Airway epithelial cell (primary cell): ENCODE measurements at places on chromosomes 11 and 22. TPM values are rescaled to one million over a fixed set of nuclear protein-coding genes. Genes with fewer than 3 reads are reported as not detected.

The APOC3 gene
- not detected in 2 replicates for total RNA-seq

The LMNTD2 gene
- 0.56 and 1.7 TPM in 2 replicates for total RNA-seq

The UCP3 gene
- not detected in 2 replicates for total RNA-seq

The THY1 gene
- 9.2 and 11.4 TPM in 2 replicates for total RNA-seq

The PTGDR2 gene
- 0.07 TPM in 1 of 2 replicates, not detected in the other for total RNA-seq

The MISFA gene
- total RNA-seq = 0.42 and 0.85 TPM in 2 replicates

The LGR4 gene
- 41.8 and 45.8 TPM in 2 replicates for total RNA-seq

The NLRP14 gene
- total RNA-seq = 0.07 TPM in 1 of 2 replicates, not detected in the other

The INSC gene
- total RNA-seq = 0.92 TPM in 1 of 2 replicates, not detected in the other

The SCUBE1 gene
- not detected in 2 replicates for total RNA-seq

The FOXRED1 gene
- total RNA-seq = 16.1 and 31.8 TPM in 2 replicates

The SLC35E4 gene
- 9.7 and 10.2 TPM in 2 replicates for total RNA-seq

The FGF4 gene
- total RNA-seq = not detected in 2 replicates

The OR10A2 gene
- not detected in 2 replicates for total RNA-seq

The SERPING1 gene
- total RNA-seq = 0.42 and 1.1 TPM in 2 replicates

The DMC1 gene
- 1.6 and 24.8 TPM in 2 replicates for total RNA-seq

The OR51G2 gene
- total RNA-seq = not detected in 2 replicates

The FBLN1 gene
- 46.7 and 49.7 TPM in 2 replicates for total RNA-seq

The ZBED5 gene
- total RNA-seq = 28.1 and 34.6 TPM in 2 replicates

The CTSC gene
- 373 and 451 TPM in 2 replicates for total RNA-seq

The TEX54 gene
- total RNA-seq = not detected in 2 replicates

The UBE4A gene
- 22.4 and 32.5 TPM in 2 replicates for total RNA-seq

The LMF2 gene
- total RNA-seq = 46.5 and 55.9 TPM in 2 replicates

The CCDC89 gene
- total RNA-seq = not detected in 2 replicates

The ATXN10 gene
- total RNA-seq = 81.1 and 102 TPM in 2 replicates

The TBX10 gene
- not detected in 2 replicates for total RNA-seq

The AIFM3 gene
- total RNA-seq = 0.56 and 0.85 TPM in 2 replicates

The IL17REL gene
- total RNA-seq = not detected in 2 replicates

The GGT5 gene
- 1.1 and 1.9 TPM in 2 replicates for total RNA-seq

The HBG2 gene
- not detected in 2 replicates for total RNA-seq

The SYT7 gene
- 2.2 and 5.8 TPM in 2 replicates for total RNA-seq

The IGF2 gene
- 30.0 and 44.8 TPM in 2 replicates for total RNA-seq

The VSTM5 gene
- total RNA-seq = 0.09 and 0.35 TPM in 2 replicates

The KIAA0930 gene
- 83.5 and 165 TPM in 2 replicates for total RNA-seq

The ZNF215 gene
- total RNA-seq = 3.5 and 4.0 TPM in 2 replicates

The ASCL2 gene
- 2.5 and 5.3 TPM in 2 replicates for total RNA-seq

The SCT gene
- total RNA-seq = not detected in 2 replicates

The BDNF gene
- 0.71 and 1.2 TPM in 2 replicates for total RNA-seq

The LRP4 gene
- total RNA-seq = 5.5 and 7.5 TPM in 2 replicates

The MOV10L1 gene
- 0.07 and 0.98 TPM in 2 replicates for total RNA-seq

The CRYBB2 gene
- total RNA-seq = not detected in 2 replicates

The HARBI1 gene
- total RNA-seq = 1.8 and 3.4 TPM in 2 replicates

The OR8A1 gene
- not detected in 2 replicates for total RNA-seq

The MYRF gene
- total RNA-seq = 0.28 and 1.6 TPM in 2 replicates
